ENCODE measurements at places on chromosomes 4 and X.

GRCh38 chrX:1464041-1464970, 11.6 kb upstream of the ASMTL start:
- DNase-seq = peak; percentile 32

DNA sequence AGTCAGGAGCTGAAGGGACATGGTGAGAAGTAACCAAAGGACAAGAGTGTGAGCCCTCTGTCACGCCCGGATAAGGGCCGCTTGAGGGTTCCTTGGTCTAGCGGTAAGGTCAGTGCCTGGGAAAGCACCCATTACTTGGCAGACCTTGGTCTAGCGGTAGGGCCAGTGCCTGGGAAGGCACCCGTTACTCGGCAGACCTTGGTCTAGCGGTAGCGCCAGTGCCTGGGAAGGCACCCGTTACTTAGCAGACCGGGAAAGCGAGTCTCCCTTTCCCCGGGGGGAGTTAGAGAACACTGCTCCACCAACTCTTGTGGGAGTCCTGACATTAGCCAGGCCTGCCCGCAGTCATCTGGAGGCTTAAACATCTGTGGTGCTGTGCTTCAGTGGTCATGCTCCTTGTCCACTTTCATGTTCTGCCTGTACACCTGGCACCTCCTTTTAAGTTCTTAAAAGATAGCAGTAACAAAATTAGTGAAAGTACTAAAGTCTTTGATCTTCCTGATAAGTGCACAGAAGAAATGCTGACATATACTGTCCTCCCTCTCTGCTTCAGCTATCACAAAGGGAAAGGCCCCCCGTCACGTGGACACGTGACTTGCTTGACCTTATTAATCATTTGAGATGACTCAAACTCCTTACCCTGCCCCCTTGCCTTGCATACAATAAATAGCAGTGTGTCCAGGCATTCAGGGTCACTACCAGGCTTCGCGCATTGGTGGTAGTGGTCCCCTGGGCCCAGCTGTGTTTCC, 9.3 kb upstream of the SEC24B start:
- no peak for DNase-seq

GRCh38 chr4:180811556-180811955, 1431.6 kb upstream of the TENM3 start:
- DNase-seq = no peak

DNA sequence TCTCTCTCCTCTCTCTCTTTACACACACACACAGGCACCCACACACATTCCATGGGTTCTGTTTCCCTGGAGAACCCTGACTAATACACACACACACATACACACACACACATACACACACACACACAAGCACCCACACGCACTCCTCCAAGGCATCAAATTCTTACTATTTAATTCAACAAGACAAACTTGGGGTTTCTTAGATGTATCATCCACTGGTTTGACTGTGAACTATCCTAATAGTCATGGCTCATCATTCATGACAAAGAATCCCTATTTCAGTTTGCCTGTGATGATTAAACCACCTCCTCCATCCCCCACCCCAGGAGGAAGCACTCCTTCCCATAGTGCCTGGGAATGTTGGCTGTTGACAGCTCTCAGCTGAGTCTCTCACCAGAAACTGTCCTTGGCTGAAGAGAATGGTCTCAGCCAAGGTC, 98.2 kb downstream of the USP46 start:
- DNase-seq = no peak

DNA sequence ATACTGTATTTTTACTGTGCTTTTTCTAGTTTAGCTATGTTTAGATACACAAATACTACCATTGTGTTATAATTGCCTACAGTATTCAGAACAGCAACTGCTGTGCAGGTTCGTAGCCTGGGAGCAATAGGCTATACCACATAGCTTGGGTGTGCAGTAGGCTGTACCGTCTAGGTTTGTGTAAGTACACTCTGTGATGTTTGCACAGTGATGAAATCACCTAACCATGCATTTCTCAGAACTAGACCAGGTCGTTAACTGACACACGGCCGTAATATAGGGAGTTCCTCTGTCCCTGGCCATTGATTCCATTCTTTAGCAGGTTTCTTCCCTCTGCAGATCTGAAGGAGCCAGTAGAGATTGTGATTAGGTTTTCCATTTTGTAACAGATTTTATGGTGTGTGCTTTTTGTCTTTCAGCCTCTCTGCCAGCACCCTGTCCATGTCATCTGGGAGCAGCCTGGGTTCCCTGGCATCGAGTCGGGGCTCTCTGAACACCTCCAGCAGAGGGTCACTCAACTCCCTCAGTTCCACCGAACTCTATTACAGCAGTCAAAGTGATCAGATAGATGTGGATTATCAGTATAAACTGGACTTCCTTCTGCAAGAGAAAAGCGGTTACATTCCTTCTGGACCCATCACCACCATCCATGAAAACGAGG, 59.5 kb downstream of the CLDN22 start:
- no peak for DNase-seq

DNA sequence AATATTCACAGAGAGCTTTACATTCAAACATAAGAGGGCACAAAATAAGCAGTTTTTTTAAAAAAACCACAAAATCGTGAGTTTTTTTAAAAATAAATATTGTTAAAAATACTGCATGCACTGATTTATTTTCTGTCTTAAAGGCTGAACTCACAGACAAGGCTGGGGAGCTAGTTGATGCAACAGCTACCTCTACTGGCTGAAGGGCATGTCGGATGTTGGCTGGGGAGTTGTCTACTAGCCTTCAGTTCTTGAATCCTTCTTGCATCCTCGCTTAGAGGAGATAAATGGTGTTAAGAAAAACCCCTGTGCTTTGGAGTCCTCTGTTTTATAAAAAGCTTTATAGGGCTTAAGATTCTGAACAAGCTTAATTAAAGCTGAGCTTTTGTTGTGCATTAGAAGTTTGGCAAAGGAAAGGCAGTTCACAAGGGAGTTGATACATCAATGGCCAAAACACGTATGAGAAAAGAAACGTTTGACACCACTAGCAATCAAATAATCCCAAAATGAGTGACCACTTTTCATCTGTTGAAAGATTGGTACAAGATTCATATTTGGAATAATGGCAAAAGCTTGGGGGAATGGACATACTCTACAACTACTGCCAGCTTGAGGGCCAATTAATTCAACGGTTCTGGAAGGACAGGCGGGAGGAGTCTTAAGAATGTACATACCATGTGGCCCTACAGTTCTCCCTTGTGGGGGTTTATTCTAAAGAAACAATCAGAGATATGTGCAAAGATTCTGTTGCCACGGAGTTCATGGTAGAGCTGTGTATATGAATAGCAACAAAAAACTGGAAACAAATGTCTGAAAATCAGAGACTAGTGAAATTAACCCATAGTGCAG, 94.7 kb downstream of the SEL1L3 start:
- no peak for DNase-seq

- no peak for DNase-seq
Observed at GRCh38 chrX:98605941-98606340, 1722.2 kb downstream of the RPA4 start.

- DNase-seq = no peak
Observed at GRCh38 chrX:68354879-68355628, 78.2 kb downstream of the OPHN1 start.

GRCh38 chr4:138298431-138298830, 56.3 kb upstream of the SLC7A11 start:
- DNase-seq = no peak

DNA sequence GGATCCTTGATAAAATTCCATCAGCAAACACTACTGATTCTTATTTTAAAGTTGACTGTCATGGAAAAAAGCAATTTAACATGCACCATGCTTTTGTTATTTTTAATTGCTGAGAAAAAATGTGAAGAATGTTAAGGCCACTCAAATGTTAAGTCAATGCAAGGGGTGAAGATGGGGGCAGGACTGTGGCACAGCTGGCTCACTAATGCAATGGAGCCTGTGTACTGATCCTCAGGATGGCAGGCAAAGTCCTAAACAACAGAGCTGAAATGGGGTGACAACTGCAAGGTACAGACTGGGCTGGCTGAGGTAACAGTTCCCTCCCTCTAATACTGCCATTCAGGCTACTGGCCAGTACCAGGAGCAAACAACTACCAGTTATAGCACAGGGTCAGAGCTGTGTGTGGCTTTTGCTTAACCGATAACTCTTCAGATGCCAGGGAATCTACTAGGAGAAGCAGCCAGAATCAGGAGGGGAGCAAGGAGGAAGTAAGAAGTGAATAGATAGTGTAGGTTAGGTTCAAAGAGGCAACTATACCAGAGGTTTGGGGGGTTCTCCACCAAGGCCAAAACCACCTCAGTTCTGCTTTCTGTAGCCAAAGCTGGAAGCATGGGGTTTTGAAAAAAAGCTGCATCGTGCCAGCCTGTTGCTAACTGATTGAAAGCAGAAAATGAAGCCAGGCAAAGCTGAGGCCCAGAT, 372.6 kb downstream of the OPHN1 start:
- DNase-seq = no peak

GRCh38 chr4:3347871-3348270, 55.0 kb downstream of the RGS12 start:
- DNase-seq = no peak

GRCh38 chrX:10854594-10854993, 234.2 kb upstream of the MID1 start:
- DNase-seq = no peak

DNA sequence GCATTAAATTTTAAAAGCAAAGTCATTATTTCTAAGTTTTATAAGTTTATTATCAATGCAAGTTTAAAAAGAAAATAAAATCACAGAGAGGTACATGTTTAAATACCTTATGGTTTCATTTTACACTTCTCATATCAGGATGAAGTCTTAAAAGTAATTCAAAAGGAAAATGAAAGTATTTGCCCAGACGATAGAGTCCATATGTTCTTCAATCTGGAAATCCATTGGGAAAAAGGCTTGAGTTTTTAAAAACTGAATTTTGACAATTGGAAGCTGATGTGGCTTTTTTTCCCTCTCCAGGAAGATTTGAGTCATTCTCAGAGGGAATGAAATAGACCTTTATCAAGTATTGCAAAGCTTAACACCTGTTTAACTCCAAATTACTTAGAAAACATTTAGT, 37.1 kb downstream of the MAB21L2 start:
- DNase-seq = no peak

DNA sequence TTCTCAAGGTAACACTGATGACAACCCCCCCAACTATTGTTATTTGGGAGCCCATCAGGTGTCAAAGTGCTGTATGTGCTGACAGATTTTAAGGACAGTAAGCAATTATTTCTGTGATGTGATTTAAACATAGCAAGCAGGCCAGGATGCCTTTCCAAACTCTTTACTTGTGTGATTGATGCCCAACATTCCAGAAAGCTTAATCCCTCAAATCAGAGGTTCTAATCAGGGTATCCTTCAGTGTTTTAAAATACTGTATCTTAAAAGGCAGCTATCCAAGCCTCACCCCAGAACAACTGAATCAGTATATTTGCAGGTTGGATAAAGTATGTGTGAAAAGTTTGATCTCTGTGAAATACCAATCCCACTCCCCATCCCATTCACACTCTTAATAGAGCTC, 119.7 kb downstream of the GASK1B start:
- DNase-seq = no peak

GRCh38 chrX:17053502-17053901, 107.0 kb downstream of the REPS2 start:
- DNase-seq = no peak

DNA sequence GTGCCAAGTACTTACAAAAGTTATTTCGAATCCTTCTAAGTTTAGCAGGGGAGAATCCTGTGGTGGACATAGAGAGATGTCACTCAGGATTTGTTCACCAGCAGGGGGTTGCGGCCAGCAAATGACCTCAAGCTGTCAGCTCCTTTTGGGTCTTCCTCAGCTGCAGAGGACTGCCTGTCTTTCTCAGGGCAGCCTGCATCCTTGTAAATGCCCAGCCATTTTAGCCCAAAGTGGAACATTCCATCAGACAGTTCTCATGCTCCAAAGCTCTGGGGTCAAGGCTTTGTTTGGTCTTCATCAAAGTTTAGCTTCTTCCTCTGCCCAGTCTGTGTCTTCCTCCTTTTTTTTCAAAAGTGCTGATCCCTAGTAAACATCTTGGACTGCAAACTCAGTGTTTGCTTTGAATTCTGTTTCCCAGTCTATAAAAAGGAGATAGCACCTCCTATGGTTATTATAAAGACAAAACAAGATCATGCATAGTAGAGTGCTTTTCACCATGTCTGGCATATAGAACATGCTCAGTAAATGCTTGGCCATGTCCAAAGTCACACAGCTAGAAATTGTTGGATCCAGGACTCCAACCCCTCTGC, 156.4 kb upstream of the GATB start:
- DNase-seq = no peak

DNA sequence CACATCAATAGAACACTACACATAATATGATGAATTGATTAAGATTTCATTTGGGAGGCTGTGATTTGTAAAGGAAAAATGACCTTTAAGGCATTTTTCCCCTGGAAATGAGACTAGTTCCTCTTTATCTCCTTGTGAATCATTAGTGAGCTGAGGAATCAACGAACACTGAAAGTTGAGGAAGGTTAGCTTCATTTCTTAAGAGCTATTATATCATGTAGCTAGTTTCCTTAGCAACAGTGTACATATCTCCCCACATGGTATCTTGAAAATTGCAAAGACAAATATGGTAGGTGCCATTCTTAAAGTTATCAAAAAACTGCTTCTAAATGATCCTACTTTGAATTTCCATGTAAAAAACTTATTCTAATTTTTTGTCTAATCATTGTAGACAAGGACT, 127.5 kb upstream of the NRK start:
- no peak for DNase-seq

DNA sequence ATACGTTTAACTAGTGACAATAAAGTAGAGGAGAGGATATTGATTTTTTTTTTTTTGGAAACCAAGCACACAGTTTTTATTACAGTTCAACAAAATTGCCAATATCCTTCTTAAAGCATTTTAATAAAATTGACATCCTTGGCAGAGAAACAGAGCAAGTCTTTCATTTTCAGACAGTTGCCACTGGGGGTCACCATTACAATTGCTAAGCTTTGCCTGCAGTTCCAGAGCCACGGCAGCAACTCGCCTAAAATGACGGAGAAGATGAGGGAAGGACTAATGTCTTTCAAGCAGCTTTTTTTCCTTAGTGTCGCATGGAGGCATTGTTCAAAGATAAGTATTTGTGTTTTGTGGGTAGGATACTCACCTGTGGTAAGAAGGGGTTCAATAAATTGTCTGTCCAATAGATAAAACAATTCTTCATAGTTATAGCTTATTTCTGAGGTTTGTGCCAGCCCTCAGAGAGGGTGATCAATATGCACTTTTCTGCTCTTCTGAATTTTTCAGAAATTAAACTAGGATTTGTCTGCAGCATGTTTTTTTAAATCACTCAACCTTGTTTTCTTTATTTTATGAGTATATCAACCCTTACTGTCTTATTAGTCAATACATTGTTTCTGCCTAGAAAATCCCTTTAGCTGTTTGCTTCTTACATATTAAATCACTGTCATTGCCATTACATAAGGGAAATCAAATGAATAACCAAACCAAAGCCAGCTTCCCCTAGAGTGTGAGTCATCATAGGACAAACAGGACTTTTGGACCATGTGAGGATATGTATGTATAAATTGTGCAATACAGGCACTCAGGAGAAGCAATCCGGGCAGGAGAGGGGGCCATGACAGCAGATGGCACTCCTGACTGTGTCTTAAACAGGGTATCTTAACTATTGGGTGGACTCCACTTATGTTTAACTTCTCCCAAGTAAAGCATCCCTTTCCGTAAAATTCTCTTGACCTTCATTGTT, 508.1 kb upstream of the ARX start:
- DNase-seq = no peak

Data from CD4-positive, alpha-beta T cell treated with Interleukin-6 at 100 ng/mL for 8 hours (primary cell).